ENCODE measurements at places on chromosomes 13 and 19.
A peak's percentile ranks its signal among the peaks of the same experiment; 100 is the strongest.

GRCh38 chr19:53466726-53467484 lies 628 bp upstream of the ZNF813 start:
- peak; percentile 12 for DNase-seq

DNA sequence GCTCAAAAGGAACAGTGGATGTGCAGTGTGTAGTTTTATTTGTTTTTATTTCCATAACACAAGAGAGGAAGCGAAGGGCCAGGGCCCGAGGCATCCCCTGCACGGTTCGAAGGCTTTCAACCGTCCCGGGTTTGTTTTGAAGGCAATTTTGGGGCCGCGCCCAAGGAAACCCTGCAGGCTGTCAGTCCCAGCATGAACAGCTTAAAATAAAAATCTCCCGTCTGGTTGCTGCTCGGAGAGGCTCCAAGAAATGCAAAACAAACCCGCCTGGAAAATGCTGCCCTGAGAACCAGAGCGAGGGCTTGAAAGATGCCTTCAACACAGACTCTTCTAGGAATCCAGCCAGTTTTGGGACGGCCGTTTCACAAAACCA lies 16.0 kb downstream of the LSM4 start:
- DNase-seq, result no peak

- DNase-seq, result no peak
Observed at GRCh38 chr19:5262721-5263120, 77.9 kb downstream of the PTPRS start.

DNA sequence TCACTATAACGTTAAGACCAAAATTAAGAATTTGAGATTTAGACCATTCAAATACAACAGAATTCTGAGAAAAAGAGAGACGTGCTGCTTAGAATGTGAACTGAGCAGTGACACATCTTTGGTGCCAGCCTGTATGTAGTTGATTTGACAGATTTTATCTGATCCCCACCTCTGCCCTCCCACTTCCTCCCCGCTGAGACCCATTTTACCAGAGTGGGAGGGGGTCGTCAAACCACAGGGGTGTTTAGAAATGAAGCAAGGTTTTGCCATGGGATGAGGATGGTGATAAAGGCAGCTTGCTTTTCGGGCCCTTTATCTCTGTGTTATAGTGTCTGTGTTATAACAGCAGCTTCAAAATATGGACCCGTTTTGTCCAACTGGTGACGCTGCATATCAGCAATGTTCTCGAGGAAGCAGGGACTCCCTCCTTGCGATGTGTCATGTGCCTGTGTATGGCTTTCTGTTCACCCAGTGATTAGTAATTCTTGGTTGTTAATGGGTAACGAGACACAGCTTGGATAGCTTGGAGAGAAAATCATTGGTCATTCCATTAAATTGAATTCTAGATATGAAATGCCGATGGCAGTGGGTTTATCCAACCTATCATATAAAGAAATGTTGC lies 125.0 kb downstream of the HS6ST3 start:
- no peak for DNase-seq

DNA sequence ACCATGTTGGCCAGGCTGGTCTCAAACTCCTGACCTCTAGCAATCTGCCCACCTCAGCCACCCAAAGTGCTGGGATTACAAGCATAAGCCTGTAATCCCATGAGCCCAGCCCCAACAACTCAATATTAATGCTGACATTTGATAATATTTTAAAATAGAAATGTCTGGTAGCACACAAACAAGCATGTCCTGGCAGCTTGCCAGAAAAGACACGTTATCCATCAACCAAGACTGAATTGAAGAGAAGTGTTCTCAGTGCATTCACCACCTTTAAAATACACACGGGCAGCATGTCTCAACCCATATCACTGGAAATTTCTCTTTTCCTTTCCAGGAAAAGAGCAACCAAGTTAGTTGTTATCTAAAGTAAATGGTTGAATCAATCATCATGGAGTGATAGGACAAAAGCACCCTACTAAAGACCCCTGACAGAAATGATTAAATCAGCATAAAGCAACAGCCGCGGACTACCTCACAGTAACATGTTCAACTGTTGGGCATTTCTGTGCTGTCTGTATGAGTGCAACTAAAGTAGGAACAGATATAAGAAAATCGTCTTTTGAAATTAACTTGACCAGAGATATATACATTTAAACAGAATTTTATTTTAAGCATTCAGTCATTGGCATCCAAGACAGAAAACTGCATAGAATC lies 25.0 kb downstream of the LHFPL6 start:
- no peak for DNase-seq

GRCh38 chr13:25699056-25699455 lies 327.3 kb downstream of the ATP8A2 start:
- DNase-seq, result no peak

GRCh38 chr13:32048816-32049215 lies 17.2 kb downstream of the FRY start:
- DNase-seq, result peak; percentile 11

- no peak for DNase-seq
Observed at GRCh38 chr13:75507027-75508001, 25.3 kb upstream of the TBC1D4 start.

GRCh38 chr13:99178636-99179035 lies 22.0 kb upstream of the UBAC2 start:
- no peak for DNase-seq

- DNase-seq, result peak; percentile 84
Observed at GRCh38 chr19:45607071-45608029, 5.3 kb upstream of the GPR4 start.

DNA sequence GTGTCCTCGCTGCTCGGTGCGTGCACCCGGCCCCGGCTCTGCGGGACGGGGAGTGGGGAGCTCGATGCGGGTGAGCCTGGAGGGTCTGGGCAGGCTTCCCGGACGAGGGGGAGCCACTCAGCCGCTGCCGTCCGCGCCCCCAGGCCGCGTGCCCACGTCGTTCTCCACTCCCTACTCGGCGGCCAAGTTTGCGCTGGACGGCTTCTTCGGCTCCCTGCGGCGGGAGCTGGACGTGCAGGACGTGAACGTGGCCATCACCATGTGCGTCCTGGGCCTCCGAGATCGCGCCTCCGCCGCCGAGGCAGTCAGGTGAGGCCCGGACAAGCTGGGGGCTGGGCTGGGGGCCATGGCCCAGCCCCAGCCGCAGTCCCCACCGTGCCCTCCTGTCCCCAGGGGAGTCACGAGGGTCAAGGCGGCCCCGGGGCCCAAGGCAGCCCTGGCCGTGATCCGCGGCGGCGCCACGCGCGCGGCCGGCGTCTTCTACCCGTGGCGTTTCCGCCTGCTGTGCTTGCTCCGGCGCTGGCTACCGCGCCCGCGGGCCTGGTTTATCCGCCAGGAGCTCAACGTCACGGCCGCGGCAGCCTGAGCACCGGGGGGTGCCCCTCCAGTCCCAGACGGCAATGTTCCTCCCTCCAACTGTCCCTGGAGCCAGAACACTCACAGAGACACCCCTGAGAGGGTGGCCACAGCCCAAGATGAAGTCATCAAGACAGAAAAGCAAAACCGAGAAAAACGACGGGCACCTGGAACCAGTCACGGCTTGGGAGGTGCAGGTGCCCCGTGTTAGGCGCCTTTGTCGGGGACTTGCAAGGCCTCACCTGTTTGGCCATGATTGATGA lies 2.5 kb upstream of the RPL36 start:
- no peak for DNase-seq

GRCh38 chr19:18636969-18637629 lies at the start of gene KLHL26:
KLHL26 (plus strand) TSS chr19:18637028; CDS start chr19:18637055, 27 bp downstream.
- DNase-seq, result no peak

- DNase-seq, result no peak
Observed at GRCh38 chr19:1168572-1169410, 5.3 kb downstream of the SBNO2 start.

DNA sequence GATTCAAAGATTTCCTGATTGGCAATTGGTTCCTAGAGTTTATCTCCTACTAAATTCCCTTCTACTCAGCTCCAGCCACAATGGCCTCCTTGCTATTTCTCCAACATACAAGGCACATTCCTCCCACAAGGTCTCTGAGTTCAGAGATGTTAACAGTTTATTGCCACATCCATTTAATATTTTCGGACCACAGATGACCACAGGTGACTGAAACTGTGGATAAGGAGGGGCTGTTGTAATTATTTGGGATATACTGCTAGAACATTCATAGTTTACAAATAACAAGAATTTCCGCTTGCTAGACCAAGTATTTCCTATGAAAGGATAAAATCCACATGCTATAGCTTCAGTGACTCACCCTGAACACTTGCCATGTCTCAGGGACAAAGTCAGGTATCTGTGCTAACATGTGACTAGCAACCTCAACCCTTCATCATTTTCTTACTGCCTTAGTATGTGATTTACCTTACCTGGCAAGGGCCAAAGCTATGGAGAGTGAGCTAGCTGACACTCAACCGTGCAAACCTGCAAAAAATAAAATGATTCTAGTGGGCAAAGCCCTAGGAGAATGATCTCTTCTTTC lies 117.7 kb downstream of the TBC1D4 start:
- peak; percentile 42 for DNase-seq

- no peak for DNase-seq
Observed at GRCh38 chr13:107770541-107770940, 444.8 kb downstream of the LIG4 start.

DNA sequence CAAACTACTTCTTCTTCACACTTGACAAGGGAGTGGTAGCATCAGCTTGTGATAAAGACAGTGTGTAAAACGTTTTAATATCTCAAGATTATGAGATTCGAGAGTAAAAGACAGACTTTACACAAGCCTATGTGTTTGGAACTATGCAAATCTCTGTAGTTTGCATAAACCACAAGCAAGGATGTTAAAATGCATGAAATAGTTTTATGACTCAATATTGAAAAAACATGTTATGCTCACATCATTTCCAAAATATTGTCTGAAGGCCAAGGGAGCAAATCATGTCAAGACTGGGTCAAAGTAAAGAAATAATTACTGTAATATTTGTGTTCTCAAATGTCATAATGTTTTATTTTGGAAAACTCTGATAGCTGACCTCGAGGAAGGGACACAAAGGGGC lies 316.8 kb upstream of the KLF12 start:
- DNase-seq, result no peak

DNA sequence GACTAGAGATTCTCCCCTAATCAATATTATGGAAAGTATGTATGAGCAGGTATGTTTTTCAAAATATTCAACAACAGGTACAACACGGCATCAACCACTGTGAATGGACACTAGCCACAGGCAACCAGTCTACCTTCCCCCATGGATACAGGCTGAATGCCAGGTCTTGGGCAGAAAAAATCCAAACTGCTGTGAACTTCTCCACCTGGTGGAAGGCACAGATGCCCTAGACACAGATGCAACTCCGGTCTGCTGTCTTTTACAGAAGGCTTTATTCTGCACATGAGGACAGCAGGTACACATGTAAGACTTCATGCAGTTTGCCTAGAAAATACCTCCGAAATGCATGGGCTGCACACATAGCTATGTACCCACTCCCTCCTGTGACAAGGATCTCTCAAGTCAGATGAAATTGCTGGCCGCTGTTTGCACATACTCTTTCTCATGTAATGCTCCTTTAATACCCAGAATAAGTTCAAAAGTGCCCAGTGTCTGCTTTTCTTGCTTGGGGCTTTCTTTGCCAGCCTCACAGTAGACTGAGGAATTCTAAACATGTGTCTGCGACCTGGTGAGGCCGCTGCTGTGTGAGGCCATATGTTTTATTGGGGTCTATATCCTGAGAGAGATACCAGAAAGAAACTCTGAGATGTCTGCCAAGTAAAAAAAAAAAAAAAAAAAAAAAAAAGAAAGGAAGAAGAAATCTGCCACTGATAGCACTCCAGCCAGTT lies 325.9 kb downstream of the FOXO1 start:
- peak; percentile 59 for DNase-seq

DNA sequence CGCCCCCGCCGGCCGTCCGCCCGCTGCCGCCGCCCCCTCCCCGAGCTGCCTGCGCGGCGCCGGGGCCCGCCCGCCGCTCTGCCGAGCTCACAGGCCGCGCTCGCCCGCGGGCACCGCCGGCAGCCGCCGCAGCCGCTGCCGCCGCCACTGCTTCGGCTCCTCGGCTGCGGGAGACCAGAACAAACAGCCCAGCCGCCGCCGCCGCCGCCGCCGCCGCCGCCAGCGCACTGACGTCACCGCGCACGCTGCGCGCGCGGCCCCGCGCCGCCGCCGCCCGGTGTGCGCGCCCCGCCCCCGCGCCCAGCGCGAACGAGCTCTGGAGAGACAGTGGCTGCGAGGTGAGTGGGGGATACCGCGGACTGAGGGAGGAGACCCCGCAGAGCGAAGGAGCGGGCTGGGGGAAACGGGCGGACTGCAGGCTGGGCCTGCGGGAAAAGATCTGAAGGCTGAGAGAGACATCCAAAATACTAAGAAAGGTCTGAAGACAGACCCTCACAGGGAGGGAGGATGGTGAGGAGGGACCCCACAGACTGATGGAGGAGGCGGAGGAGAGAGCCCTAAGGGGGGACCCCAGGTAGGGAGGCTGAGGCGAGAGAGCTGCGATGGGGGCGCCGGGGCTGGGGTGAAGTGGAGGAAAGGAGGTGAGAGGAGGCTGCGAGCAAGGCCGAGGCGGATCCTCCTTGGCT lies at the start of gene BRD4:
Gene BRD4, minus strand, starts transcription at position 229 of the 686 bp plus-strand sequence. CDS start 59,440 bp downstream, outside the sequence.
- peak; percentile 44 for DNase-seq

DNA sequence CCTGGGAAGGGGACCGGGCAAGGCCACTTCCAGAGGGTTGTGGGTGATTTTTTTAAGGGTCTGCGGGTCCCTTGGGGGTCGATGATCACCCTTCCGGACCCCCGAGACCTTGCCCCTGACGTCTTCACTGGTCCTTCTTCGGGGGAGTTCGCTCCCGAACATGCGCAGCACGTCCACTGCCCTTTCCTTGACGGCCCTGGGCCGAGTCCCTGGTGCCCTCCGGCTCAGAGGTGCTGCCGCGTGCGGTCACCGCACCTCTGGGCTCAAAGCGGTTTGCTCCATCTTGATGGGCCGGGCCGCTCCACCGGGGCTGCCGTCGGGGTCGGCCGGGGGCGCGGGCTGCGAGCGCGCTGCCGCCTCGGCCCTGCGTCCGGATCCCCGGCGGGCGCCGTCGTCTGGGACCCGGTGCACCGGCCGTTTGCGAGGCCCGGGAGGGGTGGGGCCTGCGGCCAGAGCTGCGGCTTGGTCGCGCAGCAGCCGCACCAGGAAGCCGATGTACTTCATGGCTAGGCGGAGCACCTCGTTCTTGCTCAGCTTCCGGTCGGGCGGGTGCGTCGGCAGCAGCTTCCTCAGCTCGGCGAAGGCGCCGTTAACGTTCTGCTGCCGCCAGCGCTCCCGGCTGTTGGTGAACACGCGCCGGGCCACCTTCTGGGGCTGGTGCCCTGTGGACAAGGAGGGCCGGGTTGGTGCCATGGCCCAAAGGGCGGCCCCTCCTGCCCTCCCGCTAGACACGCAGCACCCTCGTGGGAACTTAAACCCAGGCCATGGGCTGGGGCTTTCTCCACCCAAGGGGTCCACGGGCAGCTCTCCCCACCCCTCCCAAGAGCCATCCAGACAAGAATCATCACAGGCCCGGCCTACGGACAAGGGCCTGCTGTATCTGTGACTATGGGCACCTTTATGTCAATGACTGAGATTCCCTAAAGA lies 3.3 kb downstream of the LYL1 start:
- peak; percentile 79 for DNase-seq

GRCh38 chr19:54431255-54431838 lies 16.1 kb downstream of the TTYH1 start:
- DNase-seq, result no peak

GRCh38 chr13:95620030-95620824 lies 24.3 kb downstream of the DZIP1 start:
- no peak for DNase-seq

- DNase-seq, result no peak
Observed at GRCh38 chr13:111175372-111175771, 60.3 kb downstream of the ARHGEF7 start.

All from endothelial cell of umbilical vein (primary cell).